ENCODE measurements at places on chromosomes 4 and X. TPM values are rescaled to one million over a fixed set of nuclear protein-coding genes. Genes with fewer than 3 reads are reported as not detected.

Gene C4orf50
- not detected for polyA plus RNA-seq

Gene COL4A5
- polyA plus RNA-seq, result 17.5 TPM

Gene SLC35A2
- polyA plus RNA-seq, result 42.3 TPM

Gene ADH4
- not detected for polyA plus RNA-seq

Gene P2RY4
- polyA plus RNA-seq, result not detected

Gene MAGEA11
- polyA plus RNA-seq, result not detected

Gene RXFP1
- not detected for polyA plus RNA-seq

Gene BEND2
- not detected for polyA plus RNA-seq

Gene ARR3
- polyA plus RNA-seq, result not detected

Gene TRIM61
- polyA plus RNA-seq, result not detected

Gene HERC5
- 4.3 TPM for polyA plus RNA-seq

Gene JAKMIP1
- polyA plus RNA-seq, result not detected

Gene MAGEC1
- polyA plus RNA-seq, result not detected

Gene PFKFB1
- polyA plus RNA-seq, result 0.04 TPM

Gene KANTR
- 3.3 TPM for polyA plus RNA-seq

Gene PABPC5
- polyA plus RNA-seq, result not detected

Gene ENPEP
- polyA plus RNA-seq, result 0.12 TPM

Gene PF4V1
- not detected for polyA plus RNA-seq

Gene STAP1
- polyA plus RNA-seq, result not detected

Gene PLP1
- not detected for polyA plus RNA-seq

Gene ETDB
- not detected for polyA plus RNA-seq

Gene IQCM
- polyA plus RNA-seq, result not detected

Gene GPR101
- polyA plus RNA-seq, result not detected

Gene AFF2
- polyA plus RNA-seq, result not detected

Gene FOXR2
- not detected for polyA plus RNA-seq

Gene NEK1
- 3.6 TPM for polyA plus RNA-seq

Gene CHRNA9
- 0.54 TPM for polyA plus RNA-seq

Gene EGFL6
- polyA plus RNA-seq, result not detected

Gene IL2
- not detected for polyA plus RNA-seq

Gene WAS
- 0.44 TPM for polyA plus RNA-seq

Gene DNASE1L1
- 20.9 TPM for polyA plus RNA-seq

Gene APBB2
- polyA plus RNA-seq, result 9.9 TPM

Gene CXCL5
- polyA plus RNA-seq, result 107 TPM

Gene MAGEC2
- not detected for polyA plus RNA-seq

Gene ATP8A1
- polyA plus RNA-seq, result 0.07 TPM

Gene PLS3
- polyA plus RNA-seq, result 305 TPM

Gene PNMA6A
- 3.3 TPM for polyA plus RNA-seq

Gene CHRDL1
- not detected for polyA plus RNA-seq

Gene CCKAR
- not detected for polyA plus RNA-seq

Gene LRIT3
- polyA plus RNA-seq, result 0.08 TPM

Gene PDCL2
- polyA plus RNA-seq, result not detected

Gene SHROOM3
- polyA plus RNA-seq, result 2.8 TPM

Gene MRFAP1L1
- 46.1 TPM for polyA plus RNA-seq

Gene CT45A5
- polyA plus RNA-seq, result not detected

Gene CEP135
- 7.3 TPM for polyA plus RNA-seq

Gene CYLC1
- polyA plus RNA-seq, result not detected

Gene RBM46
- not detected for polyA plus RNA-seq

Gene PCDH7
- polyA plus RNA-seq, result not detected

Gene OTUD6A
- not detected for polyA plus RNA-seq

Gene UPF3B
- 23.9 TPM for polyA plus RNA-seq

Gene HADH
- 23.8 TPM for polyA plus RNA-seq

Gene MAOA
- polyA plus RNA-seq, result 0.34 TPM

Gene PABPC1L2B
- polyA plus RNA-seq, result not detected

Gene SAGE1
- 0.05 TPM for polyA plus RNA-seq

Gene RIBC1
- 1.5 TPM for polyA plus RNA-seq

Gene SPIN2B
- 9.6 TPM for polyA plus RNA-seq

Gene PRSS48
- polyA plus RNA-seq, result not detected

Gene GPRIN3
- 6.8 TPM for polyA plus RNA-seq

Data from A549 (cell line).